Cerebellar cortex (tissue), 1 donor: ENCODE measurements at places on chromosomes 3 and 15.
A peak's percentile ranks its signal among the peaks of the same experiment; 100 is the strongest.

GRCh38 chr3:31561891-31562290 is 29.2 kb downstream of the STT3B start:
- no peak for DNase-seq

GRCh38 chr3:111882799-111883198 is 23.7 kb downstream of the PHLDB2 start:
- DNase-seq: no peak

DNA sequence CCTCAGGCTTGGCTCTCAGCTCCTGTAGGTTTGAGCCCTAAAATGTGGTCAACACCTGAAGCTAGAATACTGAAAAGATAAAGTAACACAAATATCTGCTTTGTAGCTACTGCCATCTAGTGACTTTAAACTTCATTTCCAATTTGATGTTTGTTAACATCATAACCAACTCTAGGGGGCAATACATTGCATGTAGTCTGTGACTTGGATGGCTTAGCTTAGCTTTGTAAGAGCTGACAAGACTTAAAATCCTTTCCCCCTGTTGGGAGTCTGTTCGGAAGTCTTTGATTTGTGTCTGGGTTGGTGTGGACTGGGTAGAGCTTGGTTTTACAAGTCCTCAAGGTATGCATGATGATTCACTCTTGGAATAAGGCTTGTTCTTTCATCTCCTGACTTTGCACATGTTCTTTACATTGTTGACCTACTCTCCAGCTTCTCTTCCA is 51.7 kb downstream of the SCN11A start:
- DNase-seq: peak; percentile 68

DNA sequence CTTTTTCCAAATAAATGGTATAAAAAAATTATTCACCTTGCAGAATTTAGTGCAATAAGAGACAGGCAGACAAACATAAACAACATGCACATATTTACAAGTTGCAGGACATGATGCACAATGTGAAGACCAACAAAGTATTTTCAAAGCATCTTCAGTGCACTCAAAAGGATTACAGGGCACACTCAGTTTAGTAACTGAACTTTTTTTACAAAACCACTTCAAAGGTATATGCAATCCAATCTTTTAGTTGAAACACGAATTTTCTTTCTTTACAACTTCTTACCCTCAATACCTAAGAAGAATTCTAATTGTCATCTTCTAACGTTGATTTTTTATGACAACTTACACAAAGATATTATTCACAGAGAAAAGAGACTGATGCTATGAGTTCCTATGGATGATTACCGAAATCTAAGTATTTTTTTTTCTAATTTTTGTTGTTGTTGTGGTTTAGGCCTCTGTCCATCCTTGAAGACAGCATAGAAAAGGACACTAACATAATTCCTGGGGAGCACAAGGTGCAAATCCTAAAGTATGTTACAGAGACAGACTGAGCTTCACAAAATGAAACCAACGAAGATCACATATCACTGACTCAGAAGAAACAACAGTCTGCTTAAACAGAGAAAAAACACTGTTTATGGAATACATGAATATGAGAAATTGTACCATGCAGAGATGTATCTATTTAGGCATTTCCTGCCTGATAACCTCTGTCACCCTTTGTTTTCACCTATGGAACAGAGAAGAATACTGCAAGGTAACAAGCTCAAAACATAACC is 50.3 kb downstream of the ZMAT3 start:
- DNase-seq: no peak

- DNase-seq: no peak
Observed at GRCh38 chr15:31091481-31091880, 10.0 kb downstream of the TRPM1 start.

DNA sequence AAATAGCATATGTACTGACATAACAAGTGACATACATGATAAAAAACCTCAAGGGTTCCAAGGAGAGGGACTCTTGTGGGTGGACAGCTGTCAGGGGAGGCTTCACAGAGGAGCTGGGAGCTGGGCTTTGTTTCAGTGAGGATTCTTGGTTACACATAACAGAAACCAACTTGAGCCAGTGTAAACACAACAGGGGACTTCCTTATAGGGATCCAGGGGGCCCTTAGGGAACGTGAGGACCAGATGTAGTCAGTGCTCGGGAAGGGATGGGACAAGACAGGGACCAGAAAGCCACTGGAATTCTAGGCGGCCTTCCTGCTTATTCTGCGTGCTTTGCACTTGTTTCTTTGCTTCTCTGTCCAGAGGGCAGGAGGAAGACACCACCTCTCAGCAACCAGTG is 34.9 kb downstream of the SNAPC5 start:
- no peak for DNase-seq

DNA sequence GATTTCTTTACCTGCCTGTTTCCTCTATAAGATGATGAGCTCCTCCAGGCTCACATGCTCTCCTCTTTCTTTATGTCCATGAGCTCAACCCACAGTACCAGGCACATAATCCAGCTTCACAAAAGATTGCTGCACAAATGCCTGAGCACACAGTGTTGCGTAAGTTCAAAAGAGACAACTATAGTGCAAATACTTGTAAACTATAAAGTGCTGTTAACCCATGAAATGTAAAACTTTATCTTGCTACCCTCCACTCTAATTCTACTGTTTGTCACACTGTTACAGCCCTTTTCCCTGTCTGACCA is 101.0 kb upstream of the LPP start:
- DNase-seq: no peak

DNA sequence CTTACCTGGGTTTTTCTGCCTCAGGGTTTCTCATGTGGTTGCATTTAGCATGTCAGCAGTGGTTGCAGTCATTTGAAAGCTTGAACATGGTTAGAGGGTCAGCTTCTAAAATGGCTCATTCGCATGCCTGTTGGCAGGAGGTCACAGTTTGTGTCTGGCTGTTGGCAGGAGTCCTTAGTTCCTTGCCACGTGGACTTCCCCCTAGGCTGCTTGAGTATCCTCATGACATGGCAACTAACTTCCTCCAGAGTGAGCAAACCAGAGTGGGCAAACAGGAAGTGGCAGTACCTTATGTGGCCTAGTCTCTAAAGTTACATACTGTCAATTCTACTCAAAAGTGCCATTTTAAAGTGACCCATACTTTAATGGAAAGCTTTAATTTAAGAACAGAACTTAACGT is 3.4 kb upstream of the UNC13C start:
- peak; percentile 41 for DNase-seq

- DNase-seq: no peak
Observed at GRCh38 chr3:10585945-10586344, 80.6 kb upstream of the ATP2B2 start.

DNA sequence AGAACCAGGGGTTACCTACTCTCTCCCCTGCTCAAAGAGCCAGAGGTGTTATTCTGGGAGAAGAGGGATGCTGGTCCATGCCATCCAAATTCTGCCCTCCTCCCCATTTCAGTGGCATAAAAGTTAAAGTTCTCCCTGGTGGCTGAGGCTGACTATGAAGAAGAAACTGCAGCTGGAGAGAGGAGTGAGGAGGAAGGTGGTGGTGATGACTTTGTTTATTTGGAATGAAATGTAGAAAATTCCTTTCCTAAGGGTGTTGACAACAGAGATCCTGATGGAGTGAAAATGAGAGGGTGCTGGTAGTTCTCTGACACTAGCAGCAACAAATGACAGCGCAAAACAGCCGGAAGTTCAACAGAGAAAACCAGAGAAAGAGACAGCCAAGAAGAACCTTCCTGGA is 100.4 kb downstream of the PCCB start:
- DNase-seq: no peak

DNA sequence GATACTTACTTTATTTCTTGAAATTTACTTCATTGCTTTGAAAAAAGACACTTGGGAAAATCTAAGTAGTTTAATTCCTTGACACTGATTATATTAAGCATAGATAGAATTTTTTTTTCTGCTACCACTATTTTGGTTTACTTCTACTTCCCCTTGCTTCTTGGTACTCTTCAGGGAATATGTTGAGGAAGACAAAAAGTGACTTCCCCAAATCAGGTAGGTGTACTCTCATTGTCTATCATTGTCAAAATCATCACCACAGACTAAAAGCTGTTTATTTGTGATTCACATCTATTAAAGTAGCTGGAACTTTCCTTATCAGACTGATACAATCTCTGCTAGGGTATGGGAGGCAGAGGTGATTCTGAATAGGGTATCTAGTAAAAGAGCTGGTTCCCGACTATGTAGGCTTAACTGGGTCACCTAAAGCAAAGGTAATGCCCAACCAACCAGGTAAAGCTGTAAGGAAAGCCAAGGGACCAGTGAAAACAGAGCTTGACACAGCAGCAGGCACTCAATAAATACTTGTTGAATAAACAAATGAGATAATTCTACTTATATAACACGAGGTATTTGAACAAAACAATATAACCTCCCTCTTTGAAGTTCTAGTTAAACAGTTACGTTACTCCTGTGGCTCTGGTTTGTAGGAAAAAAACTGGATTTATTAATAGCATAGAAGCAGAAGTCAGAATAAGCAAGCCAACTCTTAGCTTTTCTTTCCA is 346.9 kb downstream of the PLCL2 start:
- peak; percentile 24 for DNase-seq

- DNase-seq: no peak
Observed at GRCh38 chr3:8885536-8886316, 77.5 kb downstream of the RAD18 start.

GRCh38 chr15:63381301-63382204 is at the start of gene CA12:
CA12 (minus strand) TSS chr15:63381846; CDS start chr15:63381720, 126 bp downstream.
- DNase-seq: peak; percentile 31

DNA sequence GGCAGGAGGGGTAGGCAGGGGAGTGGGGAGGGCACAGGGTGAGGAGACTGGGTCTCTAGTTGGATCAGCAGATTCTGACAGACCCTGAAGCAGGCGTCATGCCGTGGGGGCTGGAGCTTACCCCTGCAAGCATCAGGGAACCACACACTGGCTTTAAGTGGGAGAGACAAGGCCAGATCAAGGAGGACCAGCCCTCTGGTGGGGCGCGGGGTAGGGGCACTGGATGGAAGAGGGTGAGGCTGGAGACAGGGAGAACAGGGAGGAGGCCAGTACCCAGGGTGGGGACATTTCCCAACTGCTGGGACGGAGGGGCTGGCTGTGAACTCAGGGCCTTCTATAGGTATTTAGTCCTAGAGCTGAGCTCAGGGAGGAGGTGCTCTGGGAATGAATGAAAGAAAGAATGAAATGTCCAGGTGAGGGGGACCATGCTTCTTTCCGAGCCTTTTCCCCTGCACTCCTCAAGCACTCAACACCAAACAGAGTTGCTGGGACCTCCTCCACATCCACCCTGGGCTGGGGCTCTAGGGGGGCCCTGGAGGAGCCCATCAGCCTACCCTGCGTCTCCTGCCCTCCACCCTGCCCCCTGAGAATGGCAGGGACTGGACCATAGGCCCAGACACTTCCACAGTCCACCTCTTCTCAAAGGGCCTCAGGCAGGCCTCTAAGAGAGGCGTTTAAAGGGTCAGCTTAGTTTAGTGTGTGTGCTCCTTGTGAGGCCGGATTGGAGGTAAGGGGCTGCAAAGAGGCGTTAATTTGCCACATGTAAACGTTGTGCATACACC is 49.0 kb upstream of the FGD5 start:
- DNase-seq: no peak

- DNase-seq: no peak
Observed at GRCh38 chr3:45425237-45425933, 37.0 kb downstream of the LARS2 start.

GRCh38 chr3:158771577-158771976 is 30.3 kb upstream of the MFSD1 start:
- no peak for DNase-seq

DNA sequence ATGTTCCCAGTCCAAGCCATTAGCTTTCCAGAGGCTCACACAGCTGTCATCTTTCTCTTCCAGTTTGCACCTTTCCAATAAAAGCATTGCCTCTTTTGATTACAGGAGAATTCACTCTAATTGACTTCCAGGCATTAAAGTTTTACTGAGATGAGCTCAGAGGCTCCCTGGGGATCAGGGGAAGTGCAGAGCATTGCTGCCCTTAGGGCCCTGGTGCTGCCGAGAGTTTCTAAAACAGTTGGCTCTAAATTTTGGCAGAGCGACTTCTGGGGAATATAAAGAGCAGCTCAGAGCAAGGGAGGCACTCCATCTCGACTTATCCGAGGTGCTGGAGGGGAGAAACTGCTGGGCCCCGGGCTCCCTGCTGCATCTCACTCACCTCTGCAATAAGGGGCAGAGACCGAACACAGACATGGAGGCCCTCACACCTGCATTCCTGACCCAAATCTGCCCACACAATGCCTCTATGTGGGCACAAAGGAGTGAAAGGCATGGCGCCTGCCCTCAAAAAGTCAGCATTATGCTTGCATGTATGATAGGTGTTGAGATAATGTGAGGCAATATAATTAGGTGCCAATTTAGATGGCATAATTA is 61.7 kb downstream of the SCN11A start:
- DNase-seq: no peak

- DNase-seq: no peak
Observed at GRCh38 chr15:48939648-48940047, 24.1 kb downstream of the SHC4 start.

DNA sequence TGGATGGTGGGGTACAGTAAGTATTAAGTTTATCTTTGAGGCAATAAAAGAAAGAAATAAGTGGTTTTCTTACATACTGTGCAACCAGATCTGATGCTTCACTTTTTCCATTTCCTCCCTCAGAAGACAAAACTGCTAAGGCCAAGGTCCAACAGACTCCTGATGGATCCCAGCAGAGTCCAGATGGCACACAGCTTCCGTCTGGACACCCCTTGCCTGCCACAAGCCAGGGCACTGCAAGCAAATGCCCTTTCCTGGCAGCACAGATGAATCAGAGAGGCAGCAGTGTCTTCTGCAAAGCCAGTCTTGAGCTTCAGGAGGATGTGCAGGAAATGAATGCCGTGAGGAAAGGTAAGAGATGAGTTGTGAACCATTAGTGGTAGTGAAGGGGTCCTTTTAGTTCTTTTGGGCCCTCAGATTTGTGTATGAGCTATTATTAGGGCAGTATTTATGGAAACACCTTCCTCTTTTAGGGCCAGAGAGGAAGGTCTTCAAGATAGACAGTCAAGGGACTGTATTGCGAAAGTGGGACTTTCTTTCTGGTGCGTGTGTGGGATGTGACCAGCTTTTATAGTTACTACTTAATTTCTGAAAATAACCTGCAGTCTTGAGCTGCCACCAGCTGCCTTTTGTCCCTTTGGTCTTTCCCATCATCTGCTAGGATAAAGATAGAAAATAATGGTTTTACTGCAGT is 4.6 kb downstream of the ALAS1 start:
- peak; percentile 97 for DNase-seq

DNA sequence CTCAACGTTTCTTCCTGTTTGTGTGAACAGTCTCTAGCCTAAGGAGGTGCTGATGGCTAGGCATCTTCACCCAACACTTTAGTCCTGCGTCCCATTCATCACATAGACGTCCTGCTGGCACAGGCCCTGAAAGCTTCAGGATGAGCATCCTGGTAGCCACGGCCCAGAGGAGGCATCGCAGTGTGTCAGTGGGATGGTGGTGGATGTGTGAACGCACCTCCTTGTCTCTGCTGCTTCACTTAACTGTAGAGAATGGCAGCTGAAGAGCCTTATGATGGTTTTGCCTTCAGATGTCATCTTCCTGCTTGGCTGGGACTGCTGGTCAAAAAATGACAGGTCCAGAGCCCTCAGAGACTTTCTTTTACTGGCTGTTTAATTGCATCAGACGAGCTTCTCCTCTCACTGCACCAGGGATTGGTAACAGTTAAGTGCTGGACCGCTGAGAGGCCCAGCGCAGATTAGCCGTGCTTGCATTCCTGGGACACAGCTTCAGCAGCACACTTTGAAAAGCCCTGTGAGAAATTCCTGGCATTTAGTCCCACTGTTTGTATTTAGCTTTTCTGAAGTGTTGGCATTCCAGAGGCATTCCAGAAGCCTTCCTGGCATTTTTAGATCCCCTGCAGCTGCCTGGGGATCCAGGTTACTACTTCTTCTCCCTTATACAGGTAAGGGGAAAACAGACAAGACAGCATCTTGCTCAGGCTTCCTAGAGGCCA is 132.4 kb upstream of the PLXNA1 start:
- peak; percentile 71 for DNase-seq

- peak; percentile 31 for DNase-seq
Observed at GRCh38 chr3:100335434-100335833, 877 bp downstream of the NIT2 start.
